ENCODE measurements at places on chromosomes 11 and 22.

- DNase-seq = no peak
Measured at GRCh38 chr22:35611891-35612576, 5.1 kb downstream of the MB start.

DNA sequence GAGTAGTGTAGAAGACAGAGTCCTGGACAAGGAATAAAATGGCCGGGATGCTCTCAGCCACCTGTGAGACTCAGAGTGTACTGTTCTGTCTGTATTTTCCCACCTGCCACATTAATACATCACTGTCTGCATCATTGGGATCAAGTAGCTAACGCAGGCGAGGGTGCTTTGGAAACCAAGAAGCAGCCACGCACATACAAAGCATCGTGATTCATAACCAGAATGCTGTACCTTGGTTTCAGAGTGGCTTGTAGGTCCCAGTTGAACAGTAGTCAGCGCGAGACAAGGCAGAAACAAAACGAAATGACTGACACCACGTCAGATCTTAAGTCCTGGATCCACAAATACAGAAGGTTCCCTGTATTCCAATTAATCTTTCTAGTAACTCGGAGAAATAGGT lies 198.3 kb downstream of the GRIK4 start:
- DNase-seq = no peak

- peak; percentile 18 for DNase-seq
Measured at GRCh38 chr11:131079036-131079435, 162.8 kb upstream of the SNX19 start.

GRCh38 chr11:117929916-117930570 lies 841 bp upstream of the TMPRSS13 start:
- no peak for DNase-seq
